ENCODE measurements at places on chromosomes 5 and 9.

- DNase-seq: no peak
Observed at GRCh38 chr5:61019642-61020041, 74.6 kb downstream of the NDUFAF2 start.

GRCh38 chr9:13707612-13708576, 428.4 kb upstream of the MPDZ start:
- DNase-seq: no peak

DNA sequence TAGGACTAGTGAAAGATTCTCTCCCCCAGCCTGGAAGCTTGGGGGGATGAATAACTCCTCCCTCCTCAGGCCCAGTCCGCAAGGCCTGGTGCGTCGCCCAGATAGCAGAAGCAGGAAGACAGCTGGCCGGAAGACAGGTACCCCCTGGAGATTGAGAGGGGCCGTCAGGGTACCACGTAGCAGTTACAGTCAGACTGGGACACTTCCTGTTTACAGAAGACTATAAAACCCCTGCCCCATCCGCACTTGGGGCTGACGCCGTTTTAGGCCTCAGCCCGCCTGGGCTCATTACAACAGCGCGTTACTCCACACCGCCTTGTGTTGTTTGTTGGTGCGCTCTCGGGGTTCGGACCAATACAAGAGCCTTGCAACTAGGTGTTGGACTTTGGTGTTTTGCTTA, 15.4 kb downstream of the SEMA6A start:
- no peak for DNase-seq

DNA sequence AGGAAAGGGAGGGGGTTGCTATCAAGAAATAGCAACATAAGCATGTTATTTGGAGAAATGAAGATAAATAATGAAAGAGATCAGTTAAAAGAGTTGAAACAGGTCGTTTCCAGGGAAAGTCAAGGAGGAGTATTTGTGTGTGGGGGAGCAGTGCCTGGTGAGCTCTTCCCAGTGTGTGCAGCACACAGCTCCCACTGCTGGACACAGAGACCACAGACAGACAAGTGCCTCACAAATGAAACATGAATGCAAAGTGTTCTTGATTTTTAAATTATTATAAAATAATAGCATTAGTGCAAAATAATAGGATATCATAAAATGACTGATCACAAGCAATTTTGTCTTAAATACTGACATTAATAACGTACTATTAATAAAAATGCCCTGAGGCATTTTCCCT, 40.8 kb downstream of the LIFR start:
- DNase-seq: no peak

DNA sequence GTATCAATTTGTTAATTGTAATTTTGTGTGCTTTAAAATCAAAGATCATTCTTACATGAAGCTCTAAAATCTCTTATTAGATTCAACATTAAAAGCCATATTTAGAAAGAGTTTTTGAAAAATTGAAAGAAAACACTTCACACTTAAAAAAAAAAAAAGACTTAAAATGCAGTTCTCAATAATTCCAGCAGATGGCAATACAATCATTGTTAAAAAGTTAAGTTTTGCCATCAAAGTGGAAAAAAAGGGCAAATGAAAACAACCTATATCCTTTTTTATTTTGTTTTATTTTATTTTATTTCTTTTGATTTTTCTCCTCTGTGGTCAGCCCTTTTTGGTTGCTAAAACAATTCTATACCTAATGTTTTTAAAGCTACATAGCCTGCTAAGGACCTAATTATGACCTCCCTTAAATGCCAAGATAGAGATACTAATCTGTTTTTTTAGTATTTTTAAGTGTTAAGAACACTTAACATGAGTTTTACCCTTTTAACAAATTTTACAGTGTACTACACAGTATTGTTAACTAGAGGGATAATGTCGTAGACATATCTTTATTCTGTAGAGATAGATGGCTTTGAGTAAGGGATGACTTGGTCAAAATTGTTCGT, 154.2 kb upstream of the DAB2 start:
- no peak for DNase-seq

DNA sequence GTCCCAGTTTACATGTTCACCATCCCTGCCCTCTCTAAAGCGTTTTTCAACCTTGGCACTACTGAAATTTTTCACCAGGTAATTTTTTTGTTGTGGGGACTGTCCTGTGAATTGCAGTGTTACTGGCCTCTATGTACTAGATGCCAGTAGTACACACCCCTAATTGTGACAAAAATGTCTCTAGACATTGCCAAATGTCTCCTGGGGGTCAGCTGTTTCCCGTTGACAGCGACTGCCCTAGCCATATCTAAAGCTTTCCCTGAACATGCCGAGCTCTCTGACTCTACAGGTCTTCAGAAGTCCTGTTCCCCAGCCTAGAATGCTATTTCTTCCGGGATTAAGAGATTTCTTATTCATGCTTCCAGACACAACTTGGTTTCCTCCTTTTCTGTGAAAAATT, 235.3 kb downstream of the ZSWIM6 start:
- no peak for DNase-seq

GRCh38 chr9:24545285-24545684, 412 bp downstream of the IZUMO3 start:
- DNase-seq: no peak

DNA sequence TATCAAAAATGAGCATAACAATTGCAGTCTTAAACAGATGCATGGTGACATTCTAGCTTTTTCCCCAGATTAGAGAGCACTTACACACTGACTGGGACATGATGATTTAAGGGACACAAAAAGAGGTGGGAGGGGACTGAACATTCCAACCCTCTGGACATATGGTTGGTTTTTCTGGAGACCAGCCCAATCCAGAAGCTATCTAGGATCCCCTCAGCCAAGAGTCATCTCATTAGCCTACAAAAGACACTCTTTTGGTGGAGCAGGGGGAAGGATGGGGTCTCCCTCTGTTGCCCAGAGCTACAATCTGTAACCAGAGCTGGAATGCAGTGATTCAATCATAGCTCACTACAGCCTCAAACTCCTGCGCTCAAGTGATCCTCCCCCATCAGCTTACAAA, 97.3 kb upstream of the IQGAP2 start:
- no peak for DNase-seq

- DNase-seq: no peak
Observed at GRCh38 chr9:32350682-32351081, 33.8 kb upstream of the ACO1 start.

- no peak for DNase-seq
Observed at GRCh38 chr9:74729136-74729695, 158.5 kb downstream of the TRPM6 start.

Measured in activated CD8-positive, alpha-beta memory T cell treated with anti-CD3 and anti-CD28 coated beads for 4 hours (primary cell).